ENCODE measurements at places on chromosomes 3 and 15. TPM values are rescaled to one million over a fixed set of nuclear protein-coding genes. Genes with fewer than 3 reads are reported as not detected.

GRCh38 chr15:90814191-90814821 lies 54.1 kb upstream of the FURIN start:
- DNase-seq = no peak

GRCh38 chr3:82581350-82581749 lies 819.9 kb upstream of the GBE1 start:
- DNase-seq = no peak

DNA sequence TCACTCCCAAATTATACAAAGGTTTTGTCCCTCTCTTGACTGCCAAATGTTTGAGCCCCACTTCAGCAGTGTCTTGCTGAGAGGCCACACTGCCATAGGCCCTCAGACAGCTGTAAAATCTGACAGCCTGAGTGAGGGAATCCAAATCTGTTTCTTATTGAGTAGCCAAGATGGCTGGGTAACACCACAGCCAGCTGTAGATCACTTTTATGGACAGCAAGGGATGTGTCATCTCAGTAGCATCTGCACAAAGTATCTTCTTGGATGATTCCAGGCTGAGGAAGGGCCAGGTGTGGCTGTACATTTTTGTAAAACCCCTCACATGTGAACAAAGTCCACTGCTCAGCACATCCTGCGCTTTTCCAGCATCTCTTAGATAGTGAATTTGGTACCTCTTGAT lies 237.0 kb upstream of the LRTM1 start:
- no peak for DNase-seq

GRCh38 chr3:4755566-4755965 lies 223.7 kb upstream of the BHLHE40 start:
- no peak for DNase-seq

DNA sequence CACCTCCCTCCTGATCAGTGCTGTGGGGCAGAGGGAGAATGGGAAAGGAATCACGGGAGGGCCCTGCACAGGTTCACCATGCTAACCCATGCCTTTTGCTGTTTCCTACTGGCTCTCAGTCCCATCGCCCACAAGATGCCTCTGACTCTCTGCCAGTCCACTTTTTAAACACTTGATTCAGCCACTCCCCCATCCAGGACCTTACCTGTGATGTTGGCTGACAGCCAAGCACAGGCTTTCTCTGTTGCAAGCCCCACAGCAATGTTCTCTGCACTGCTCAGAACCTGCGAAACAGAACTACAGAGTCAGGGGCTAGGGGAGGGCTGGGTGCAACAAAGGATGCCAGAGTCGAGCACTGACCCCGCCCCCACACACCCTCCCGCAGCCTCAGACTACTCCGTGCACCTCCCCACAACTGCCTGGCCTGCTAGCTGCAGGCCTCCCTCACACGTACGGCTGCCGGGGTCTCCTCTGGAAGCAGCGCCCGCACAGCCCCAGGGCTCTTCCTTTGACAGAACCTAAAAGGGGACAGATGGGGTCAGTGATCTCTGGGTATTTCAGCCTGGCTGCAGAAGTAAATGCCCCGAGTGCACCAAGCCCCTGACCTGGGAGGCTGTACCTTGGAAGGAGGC lies 9.1 kb downstream of the CDAN1 start:
- DNase-seq = no peak

DNA sequence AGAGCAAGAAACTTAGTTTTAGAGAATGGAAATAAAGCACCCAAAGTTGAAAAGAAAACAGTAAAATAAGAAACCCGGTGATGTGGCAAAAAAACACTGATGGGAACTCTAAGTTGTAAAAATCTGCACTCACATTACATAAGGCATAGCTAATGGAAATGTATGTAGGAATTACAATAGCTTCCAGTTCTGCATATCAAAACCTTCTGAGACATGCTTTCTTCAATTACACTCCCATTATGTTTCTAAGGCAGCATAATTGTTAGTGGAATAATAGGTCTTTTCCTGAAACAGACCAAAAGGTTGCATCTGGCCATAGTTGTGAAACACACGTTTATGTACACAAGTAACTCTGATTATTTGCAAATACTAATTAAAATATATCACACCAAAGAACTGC lies 41.4 kb downstream of the SLC30A4 start:
- no peak for DNase-seq

DNA sequence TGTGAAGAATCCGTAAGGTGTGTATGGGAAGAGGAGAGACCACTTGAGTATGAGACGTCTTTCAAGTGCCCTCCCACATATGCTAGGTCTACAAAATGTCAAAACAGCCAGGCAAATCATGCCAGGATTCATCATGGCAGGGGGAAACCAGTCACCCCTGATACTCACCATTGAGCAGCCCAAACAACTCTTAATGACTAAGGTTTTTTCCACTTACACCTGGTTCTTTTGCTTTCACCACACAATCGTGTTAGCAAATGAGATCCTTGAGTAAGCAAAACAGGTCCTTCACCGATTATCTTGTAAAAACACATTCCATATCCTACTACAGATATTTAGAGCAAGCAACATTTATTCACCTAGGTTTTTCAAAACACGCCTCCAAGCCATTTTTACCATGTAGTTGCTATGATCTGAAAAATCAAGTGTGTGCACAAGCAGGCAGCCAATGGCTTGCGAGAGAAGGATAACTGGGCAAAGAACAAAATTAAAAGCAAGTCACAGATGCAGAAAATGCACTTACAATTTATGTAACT lies 177.5 kb upstream of the LPP start:
- DNase-seq = no peak

DNA sequence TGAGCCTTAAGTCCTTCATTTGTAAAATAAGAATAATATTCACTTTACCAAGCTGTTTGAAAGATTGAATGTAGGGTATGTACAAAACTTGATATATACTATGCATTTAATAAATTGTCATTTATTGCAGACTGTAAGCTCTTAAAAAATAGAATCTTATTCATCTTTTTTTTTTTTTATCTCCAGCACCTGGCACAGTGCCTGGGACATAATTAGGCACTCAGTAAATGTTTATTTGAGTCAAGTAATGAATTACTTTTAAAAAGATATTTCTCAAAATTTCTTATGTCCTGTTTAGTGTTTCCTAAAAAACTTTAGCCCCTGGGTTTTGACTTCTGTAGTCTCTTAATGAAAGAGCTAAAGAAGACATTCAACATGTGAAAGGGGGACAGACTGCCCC lies 71.7 kb downstream of the TOP2B start:
- no peak for DNase-seq

DNA sequence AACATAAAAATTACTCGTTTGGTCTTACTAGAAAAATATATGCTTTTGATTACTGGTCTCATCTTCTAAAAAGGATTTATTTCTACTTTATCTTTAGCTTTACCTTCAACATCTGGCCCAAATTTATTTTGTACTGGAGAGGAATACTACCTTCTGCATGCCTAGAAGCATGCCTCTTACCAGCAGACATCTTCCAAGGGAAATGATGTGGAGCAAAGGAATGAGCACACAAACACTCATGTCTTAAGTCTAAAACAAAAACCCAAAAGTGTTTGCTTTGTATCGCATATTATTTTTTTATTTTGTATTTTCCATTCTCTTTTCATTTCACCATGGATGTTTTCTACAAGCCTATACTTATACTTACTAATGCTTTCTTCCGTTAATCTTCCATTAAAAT lies 304.6 kb upstream of the KCNMB2 start:
- no peak for DNase-seq

DNA sequence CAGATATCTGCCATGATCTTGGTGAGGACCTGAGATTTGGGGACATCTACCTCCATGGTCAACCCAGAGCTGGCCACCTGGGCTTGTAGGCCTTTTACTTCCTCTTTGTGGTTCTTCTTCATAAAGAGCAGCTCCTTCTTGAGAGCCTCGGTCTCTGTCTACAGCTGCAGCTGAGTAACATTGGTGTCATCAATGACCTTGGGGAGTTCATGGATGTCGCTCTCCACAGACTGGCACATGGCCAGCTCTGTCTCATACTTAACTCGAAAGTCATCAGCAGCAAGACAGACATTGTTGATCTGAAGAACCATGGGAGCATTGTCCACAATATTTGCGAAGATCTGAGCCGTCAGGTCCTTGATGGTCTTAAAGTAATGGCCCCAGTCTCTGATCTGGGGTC lies 15.7 kb upstream of the RASA2 start:
- no peak for DNase-seq

GRCh38 chr3:112351036-112351435 lies 18.1 kb downstream of the CD200 start:
- no peak for DNase-seq

DNA sequence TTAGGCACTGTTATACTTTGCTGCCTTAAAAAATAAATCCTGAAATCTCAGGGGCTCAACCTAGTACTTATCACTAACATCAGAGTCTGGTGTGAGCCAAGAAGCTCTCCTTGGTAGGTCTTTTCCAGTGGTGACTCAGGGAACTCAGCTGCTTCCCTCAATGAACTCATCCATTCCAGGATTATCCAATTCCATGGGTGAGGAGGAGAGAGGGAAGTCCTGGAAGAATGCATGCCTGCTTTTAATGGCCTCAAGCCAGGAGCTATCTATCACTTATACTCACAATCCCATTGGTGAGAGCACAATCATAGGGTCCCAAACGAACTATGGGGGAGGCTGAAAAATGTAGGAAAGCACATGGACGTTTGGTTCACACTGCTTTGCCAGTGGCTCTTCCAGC lies 113.6 kb downstream of the POLR2M start:
- DNase-seq = no peak

DNA sequence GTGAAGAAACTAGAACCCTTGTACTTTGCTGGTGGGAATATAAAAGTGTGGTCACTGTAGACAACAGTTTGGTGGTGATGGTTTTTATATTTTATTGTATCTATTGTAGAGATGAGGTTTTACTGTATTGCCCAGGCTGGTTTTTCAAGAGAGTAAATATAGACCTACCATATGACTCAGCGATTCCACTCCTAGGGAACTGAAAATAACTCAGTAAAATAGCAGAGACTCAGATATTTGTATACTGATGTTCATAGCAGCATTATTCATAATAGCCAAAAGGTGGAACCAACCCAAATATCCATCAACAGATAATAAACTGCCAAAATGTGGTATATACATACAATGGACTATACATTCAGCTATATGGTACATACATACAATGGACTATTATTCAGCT lies 68.8 kb upstream of the IL12A start:
- DNase-seq = no peak

DNA sequence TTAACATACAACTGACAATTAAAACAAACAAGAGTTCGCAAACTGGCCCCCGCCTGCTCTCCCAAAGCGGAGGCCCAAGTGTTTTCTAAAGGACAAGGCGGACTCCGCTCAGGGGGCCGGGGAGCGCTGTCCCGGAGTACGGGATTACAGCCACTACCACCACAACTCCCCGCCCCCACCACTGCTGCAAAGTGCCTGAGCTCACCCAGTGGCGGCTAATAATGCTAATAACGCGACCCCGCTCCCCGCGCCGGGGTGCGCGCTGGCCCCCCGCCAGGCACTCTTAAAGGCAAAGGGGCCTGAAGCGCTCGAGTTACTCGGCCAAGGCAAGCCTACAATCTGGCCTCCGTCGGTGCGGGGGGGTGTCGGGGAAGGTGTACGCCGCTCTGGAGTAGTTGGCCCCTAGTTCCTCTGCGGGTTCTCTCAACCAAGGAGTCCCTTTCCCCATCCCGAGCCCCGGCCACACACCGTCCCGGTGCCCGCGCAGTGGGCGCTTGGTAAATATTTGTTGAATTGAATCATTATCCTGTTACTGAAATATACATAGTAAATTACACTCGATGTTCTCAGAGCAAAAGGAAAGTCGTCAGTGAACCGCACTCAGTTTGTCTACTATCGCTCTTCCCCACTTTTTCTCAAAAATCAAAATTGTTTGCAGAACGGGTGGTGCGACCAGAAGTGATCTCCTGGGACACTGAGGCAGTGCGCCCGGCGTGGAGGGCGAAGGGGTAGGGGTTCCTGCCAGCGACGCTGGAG lies 827 bp downstream of the WNT5A start:
- DNase-seq = peak; percentile 83

DNA sequence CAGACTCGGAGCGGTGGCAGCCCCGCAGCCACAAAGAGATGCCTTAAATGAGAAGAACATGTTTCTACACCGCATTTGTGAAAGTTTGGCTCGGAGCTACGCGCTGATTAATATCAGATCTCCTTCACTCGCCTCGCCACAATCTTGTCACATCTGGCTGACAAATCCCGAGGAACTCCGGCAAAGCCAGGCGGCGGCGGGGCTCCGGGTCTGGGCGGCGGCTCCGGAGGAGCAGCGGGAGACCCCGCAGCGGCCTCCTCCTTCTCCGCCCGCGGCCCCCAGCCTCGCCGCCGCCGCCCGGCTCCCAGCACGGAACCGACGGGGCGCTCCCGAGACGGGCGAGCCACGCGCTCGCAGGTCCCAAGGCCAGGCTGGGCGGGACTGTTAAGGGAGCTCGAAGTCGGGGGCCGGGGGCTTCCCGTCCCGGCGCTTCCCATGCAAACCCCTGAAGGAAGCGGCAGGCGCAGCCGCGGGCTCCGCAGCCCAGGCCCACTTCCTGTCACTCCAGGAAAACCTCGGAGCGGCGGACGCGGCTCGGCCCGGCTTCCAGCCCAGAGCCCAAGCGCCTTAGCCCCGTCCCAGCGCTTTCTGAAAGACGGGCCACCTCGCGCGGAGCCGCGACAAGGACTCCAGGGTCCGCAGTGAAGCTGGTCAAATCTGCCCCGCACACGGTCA lies 1.2 kb downstream of the BNC1 start:
- DNase-seq = peak; percentile 70

DNA sequence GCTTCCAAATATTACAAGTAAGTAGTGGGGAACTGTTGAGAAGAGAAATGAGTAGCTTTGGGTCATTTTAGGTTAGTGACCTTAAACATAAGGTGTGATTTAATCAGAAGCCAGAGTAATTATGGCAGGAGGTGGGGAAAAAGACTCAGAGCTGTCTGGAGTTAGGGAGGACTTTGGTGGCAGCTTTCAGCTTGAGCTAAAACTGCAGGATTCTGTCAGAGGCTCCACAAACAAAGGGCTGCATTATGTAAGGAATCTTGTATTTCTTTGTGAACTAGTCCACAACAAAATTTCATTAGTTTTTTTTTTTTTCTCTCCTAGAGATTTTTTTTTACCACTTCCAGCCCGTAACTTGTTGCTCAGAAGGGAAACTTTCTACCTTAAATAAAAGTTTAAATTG lies 345.3 kb downstream of the TIGIT start:
- no peak for DNase-seq

GRCh38 chr3:156216852-156217251 lies 96.5 kb downstream of the KCNAB1 start:
- DNase-seq = no peak

Gene SLCO3A1
- 45.9 TPM for total RNA-seq

Gene KNSTRN
- total RNA-seq = 8.5 TPM

Gene CRABP1
- not detected for total RNA-seq

Gene CHRNA7
- total RNA-seq = 1.2 TPM

Gene KBTBD8
- 4.1 TPM for total RNA-seq

All from Right ventricle myocardium inferior (tissue), 1 donor.